ENCODE measurements at places on chromosomes 1 and 21.

DNA sequence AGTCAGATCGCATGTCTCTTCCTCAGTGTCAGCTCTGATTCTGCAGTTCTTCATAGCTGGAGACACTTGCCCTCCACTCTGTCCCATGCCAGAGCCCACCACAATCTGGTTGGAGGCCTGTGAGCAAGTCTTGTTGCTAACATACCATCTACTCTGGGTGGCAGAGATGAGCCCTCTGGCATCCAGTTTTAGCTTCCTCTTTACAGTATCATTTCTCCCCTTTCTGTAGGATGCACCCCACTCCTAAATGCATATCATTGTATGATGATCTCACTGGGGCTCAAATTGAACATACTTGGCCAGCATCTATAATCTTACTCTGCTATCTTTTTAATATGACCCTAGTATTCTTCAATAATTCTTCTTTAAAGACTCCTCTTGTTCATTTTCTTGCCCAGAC is 16.9 kb downstream of the PCNX2 start:
- DNase-seq: no peak

- no peak for DNase-seq
These were observed 30.0 kb upstream of the S100A7 start for GRCh38 chr1:153490272-153491051.

DNA sequence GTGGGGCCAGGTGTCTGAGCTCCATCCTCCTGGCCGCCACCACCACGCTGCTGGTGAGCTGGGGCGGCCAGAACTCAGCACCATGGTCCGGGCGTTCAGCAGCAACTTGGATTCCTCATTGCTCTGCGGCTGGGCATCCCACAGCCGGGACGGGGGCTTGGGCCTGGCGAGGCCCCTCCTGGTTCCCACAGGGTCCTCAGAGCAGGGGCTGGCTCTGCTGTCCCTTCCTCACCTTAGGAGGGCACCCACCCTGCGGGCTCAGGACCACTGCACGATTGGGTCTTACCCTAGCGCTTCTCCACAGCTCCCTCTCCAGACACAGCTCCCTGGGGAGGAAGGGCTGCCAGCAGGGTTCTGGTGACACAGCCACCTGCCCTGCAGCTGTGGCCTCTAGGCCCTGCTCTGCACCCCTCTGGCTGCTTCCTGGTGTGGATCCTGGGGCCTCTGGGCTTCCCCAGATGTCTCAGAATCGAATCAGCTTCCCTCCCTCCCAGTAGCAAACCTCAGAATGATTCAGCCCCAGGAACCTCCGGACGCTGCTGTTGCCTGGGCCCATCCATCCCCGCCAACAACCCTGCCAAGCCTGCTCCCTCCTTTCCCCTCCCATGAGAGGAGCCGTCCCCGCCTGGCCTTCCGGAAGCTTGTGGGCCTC is 25.0 kb downstream of the CRYAA start:
- DNase-seq: no peak

DNA sequence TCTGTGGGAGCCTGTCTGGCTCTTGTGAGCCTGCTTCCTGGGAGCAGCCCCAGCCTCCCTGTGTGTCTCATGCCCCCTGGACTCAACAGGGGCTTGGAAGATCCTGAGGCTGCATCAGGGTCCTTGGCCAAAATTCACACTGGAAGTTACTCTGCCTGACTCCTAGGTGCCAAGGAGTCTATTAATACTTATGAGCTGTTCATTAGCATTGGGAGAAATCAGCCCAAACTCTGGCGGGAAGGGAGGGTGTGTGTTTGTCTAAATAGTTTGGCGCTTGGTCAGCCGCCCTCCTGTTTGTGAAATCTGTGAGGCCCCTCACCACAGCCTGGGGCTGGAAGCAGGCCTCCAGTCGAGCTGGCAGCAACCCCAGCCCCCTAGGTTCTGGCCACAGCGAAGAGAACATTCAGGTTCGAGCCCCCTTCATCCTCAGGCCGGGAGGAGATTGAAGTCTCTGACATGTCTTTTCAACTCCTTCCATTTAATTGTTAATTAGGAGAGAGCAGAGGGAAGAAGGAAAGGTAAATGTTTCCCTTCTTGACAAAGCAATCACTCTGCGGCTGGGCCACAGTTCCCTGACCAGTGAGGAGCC is 82.1 kb upstream of the F3 start:
- DNase-seq: no peak

GRCh38 chr1:218397752-218398339 is 52.7 kb downstream of the TGFB2 start:
- no peak for DNase-seq

Data from activated CD4-positive, alpha-beta T cell treated with anti-CD3 and anti-CD28 coated beads, Interleukin-2, amount 50 U/mL, for 48 hours (primary cell).